Inflammatory macrophage treated with lipopolysaccharide for 4 hours (primary cell): ENCODE measurements at places on chromosomes 1 and 21.
A peak's percentile ranks its signal among the peaks of the same experiment; 100 is the strongest.

- peak; percentile 89 for DNase-seq
Measured at GRCh38 chr1:15417059-15417934, 7.6 kb downstream of the EFHD2 start.

- DNase-seq = peak; percentile 40
Measured at GRCh38 chr1:219174460-219175211, 958 bp downstream of the LYPLAL1 start.

- peak; percentile 78 for DNase-seq
Measured at GRCh38 chr1:234961456-234962339, 166.9 kb downstream of the TOMM20 start.

GRCh38 chr1:85202092-85202863 lies 1.5 kb upstream of the SYDE2 start:
- DNase-seq = no peak

DNA sequence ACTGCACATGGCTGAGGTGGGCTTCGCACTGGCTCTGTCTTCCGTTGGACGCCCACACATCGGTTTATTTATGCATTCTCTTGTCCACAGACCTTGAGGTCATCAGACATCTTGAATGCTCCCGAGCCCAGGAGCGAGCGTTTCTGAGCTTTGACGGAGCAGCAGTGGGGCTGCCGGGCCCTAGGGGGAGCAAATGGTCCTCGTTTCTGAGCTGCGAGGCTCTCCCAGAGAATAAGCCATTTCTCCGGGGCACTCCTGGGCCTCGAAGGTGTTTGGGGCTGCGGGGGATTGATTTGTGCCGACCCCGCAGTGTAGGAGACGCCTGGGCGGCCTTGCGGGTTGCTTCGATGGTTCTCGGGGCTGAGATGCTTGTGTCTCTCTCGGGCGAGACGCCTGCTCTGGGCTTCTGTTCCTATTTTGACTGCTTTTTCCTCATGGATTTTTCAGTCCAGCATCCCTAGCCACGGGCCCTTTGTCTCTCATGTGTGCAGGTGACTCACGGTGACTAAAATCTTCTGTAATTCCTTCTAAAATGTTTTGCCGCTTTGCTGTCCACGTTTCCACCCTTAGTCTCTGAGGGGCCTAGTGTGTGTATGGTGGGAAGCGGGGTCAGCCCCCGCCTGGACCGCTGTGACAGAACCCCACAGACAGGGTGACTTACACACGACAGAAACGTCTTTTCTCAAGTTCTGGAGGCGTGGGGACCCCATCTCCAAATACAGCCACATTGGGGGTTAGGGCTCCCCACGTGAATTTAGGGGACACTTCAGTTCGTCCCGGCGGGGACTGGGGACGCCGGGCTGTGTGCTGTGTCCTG lies 62.1 kb downstream of the FAAP20 start:
- peak; percentile 25 for DNase-seq

GRCh38 chr1:184223216-184223615 lies 163.6 kb upstream of the C1orf21 start:
- no peak for DNase-seq

DNA sequence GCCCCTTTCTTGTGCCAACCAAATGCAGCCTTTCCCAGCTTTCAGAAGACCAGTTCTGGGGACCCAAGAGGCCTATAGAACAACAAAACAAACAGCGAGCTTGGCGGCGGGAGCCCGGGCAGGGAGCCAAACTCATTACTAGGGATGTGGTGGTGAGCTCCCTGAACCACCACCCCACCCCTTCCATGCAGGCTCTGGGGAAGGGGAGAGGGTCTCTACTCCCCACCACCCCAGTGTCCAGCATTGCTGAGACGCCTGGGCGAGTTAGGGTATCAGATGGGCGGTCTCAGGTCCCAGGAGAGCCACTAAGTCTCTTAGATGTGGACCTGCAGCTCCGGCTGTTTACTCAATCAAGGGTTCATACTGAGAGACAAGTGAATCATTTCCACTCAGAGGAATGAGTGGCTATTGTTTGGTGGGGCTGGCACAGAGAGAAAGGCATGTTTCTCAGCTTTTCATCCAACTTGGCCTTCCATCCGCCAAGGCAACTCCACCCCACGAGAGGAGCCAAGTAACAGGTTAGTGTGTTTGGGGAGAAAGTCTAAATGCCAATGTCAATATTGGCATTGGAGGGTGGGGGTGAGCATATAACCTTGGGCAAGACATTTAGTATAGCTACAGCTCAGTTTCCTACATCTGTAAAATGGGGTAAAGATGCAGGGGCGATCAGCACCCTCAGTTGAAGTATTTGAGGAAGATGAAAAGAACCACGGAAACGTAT lies 40.9 kb downstream of the PLXNA2 start:
- DNase-seq = no peak

DNA sequence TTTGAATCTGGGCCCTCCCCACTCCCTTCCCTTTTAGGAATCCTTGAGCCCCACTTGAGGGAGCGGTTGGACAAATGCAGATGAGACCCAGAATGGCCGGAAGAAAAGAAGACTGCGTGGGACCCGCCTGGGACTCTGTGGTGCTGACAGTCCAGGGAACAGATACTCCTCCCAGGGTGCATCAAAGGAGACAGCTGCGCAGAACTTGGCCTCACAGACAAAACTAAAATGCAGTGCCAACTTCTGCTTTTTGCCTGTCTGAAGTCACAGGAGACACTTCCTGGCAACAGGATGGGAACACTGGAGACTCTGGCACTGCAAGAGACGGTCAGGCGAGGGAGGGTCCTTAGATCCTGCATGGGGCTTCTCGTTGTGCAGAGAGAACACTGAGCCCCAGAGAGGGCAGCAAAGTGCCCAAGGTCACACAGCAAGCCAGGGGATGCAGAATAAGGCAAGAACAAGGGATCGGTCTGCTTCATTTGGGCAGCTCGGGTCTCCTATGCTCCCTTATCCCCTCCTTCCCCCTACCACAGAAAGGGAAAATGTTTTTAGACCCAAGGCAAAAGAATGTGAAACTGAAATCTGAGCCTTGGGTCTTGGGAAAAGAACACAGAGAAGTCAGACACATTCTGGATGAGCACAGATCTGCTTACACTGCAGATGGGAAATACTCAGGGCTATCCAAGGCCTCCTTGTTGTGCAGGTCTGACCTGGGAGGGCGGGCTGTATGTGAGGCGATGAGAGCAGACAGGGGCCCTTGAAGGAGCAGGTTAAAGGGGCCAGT lies 182.4 kb downstream of the TRABD2B start:
- DNase-seq = peak; percentile 4

- peak; percentile 43 for DNase-seq
Measured at GRCh38 chr1:95067568-95067967, 5.2 kb downstream of the ALG14 start.

DNA sequence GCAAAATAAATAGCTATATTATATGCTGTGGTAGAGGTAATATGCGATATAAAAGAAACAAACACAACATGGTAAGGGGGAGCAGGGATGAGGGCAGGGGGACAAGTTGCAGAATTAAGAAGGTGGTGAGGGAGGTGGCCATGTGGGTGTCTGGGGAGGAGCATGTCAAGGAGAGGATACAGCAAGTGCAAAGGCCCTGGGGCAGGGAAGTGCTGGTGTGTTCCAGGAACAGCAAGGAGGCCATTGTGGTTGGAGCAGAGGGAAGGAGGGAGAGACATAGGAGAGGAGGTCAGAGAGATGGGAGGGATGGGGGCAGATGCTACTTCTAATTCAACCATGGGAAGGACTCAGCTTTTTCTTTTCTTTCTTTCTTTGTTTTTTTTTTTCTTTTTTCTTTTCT lies 161.2 kb upstream of the IGSF21 start:
- DNase-seq = no peak

GRCh38 chr1:183279835-183280234 lies 93.8 kb downstream of the LAMC2 start:
- DNase-seq = peak; percentile 91

- peak; percentile 72 for DNase-seq
Measured at GRCh38 chr1:237851210-237851845, 39.4 kb downstream of the ZP4 start.

- no peak for DNase-seq
Measured at GRCh38 chr1:182829285-182829932, 9.7 kb upstream of the DHX9 start.

DNA sequence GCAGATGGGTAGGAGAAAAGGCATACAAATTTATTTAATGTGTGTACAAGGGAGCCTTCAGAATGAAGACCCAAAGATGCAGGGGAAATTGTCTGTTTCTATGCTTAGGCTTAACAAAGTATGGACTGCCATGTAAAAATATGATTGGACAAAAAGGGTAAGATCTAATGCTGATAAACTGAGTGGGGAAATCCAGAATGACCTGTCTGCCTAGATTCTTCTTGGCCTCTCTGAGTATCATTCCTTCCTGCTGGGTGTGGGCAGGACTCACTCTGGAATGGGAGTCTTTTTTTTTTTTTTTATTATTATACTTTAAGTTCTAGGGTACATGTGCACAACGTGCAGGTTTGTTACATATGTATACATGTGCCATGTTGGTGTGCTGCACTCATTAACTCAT lies 61.0 kb downstream of the IGSF5 start:
- DNase-seq = no peak

DNA sequence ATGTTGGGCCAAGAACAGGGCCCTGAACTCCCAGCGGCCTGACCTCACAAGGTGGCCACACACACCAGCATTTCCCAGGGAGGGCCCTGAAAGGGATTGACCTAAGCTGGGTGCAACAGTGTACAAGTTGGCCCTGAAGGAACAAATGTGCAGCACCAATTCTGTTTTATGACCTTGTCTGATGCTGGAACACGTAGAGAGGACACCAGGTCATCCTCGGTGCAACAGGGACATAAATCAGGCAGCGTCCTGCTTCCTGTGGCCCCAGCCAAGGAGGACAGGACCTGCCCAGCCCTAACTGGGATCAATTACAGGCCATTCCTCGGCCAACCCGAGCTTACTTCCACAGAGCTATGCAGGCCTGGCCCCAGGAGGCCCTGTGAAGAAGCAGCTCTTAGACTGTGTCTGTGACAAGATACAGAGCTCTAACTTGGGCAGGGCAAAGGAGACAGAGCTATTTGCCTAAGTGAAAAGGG lies 12.8 kb upstream of the PHC2 start:
- no peak for DNase-seq

GRCh38 chr1:24173638-24174575 lies 13.2 kb downstream of the IFNLR1 start:
- peak; percentile 51 for DNase-seq

GRCh38 chr1:10612436-10613160 lies 137.8 kb downstream of the PEX14 start:
- no peak for DNase-seq

DNA sequence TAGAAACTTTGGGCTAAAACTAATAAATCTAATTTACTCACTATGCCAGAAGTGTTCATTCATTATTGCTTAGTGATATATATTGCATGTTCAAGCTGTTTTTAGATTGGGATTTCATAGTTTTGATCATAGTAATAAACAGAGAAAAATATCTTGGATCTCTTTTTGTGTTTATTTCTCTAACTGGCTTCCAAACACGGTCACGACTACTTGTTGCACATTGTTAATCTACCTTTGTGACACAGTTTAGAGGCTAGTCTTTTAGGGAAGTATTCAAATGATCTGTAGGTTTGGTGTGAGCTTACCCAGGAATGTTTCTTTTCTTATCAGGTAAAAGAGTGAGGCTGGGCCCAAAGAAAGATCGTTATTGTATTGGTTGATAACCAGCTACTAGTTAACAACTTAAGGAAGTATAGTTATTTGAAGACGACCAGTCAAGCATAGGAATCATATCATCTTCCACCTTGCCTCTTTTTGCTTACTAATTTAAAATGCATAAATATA lies 50.8 kb upstream of the FASLG start:
- no peak for DNase-seq

DNA sequence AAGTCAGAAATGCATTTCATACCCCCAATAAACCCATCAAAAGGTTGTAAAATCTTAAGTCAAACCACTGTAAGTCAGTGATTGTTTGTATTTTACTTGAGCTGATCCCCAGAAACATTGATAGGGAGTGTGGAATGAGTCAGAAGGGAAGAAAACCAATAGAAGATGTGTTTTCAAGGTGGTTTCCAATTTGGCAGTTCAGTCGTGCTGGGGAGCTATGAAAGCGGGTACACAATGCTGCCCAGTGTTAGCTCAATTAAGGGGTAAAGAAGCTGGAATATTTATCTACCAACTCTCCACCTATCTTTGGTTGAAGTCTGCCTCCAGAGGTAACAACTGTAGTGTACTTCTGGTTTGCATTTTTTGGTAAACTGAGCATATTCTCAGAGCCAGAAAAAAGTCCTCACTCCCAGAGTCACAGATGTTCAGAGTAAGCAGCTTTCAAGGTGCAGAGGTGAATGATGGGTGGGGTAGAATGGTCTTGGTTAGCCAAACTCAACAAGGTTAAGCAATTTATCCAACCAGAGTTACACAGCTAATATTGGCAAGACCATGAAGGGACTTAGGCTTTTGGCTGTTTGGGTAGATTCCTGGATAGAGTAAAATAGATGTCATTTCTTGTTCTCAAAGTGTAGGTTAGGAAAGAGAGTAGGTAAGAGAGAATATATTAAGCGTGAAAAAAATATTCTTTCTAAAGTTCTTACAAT lies 202.9 kb upstream of the ADGRL2 start:
- no peak for DNase-seq

- no peak for DNase-seq
Measured at GRCh38 chr1:243959998-243960397, 91.1 kb upstream of the ZBTB18 start.

GRCh38 chr21:31351438-31351837 lies 7.4 kb upstream of the TIAM1 start:
- DNase-seq = no peak

DNA sequence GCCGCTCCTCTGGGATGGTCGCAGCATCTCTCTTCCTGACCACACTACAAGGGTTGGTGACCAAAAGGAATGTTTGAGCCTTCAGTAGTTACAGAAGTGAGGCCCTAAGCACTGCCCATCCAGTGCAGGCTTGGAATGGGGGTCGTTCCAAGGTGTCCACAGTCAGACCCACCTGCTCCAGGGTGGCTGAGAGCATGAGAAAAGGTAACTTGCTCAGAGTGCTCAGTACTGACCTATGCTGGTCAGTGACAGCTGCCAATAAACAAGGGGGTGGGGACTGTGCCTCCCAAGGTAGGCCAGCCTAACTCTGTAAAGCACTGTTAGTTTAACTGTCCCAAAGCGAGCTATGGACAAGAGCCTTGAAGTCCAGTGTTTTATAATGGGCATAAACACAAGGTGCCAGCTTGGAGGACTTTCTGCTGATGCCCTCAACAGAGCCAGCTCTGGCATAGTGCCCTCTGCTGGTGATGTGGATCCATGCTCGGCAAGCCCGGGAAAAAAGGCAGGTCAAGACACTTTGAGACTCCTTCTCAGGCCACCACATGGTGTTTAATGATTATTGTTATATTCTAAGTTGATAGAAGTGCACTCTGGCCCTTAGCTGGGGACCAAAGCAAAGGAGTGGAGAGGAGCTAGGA lies 78.1 kb upstream of the DNAH14 start:
- peak; percentile 66 for DNase-seq

GRCh38 chr1:47678464-47678980 lies 240.7 kb downstream of the FOXD2 start:
- DNase-seq = no peak
